Gastroesophageal sphincter (tissue), 4 donors: ENCODE measurements at places on chromosomes 4 and X.
A peak's percentile ranks its signal among the peaks of the same experiment; 100 is the strongest.

DNA sequence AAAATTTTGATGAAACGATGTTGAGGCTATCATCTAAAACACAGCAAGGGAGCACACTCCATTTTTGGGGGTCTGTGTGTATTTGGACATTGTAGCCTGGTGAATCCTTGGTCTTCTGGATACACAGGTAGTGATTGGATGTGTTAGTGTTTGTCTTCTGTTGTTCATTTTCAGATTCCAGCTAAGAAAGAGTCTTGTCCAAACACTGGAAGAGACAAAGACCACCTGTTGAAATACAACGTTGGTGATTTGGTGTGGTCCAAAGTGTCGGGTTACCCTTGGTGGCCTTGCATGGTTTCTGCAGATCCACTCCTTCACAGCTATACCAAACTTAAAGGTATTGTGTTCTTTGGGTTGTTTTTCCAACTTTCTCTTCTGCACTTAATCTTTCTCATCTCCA is 32.8 kb downstream of the NSD2 start:
- ATAC-seq: no peak

DNA sequence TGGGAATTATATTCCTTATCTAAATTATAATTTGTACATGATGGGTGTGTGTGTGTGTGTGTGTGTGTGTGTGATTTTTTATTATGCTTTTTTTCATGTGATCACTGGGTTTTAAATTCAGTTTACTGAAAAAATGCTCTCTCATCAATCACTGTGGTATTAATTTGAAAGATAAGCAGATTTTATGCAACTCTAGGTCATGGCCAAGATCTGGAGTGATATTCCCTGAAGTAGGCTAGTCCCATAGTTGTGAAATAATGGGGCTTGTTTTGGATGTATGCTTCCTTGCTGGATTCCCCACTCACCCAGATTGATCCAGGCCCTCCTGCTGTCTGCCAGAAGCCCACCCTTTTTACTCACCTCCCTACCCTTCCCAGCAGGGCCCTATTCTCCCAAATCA is 22.0 kb upstream of the PGRMC2 start:
- peak; percentile 54 for ATAC-seq

DNA sequence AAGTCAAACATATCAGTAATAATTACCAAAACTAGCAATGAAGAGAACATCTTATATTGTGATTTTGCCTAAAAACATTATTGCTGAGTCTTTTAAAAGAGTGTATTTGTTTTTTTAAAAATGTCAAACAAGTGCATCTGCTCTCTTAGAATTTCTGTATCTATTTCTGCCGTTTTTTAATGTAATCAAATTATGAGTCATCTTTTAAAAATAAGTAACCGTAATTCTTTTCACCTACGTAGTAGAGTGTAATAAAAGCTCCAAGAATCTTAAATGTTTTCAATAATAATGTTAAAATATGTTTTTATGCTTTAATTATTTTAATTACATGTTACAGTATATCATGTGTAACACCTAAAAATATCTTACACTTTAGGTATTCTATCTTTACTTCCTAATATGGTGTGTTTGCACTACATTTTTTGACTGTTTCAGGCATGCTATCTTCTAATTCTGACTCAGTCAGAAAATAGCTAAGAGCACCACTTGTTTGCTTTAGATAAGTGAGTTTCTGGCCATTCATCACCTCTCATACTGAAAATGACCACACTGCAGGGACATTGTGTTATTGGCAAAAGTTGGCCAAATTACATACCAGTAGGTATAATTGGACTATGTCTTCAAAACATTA is 368.5 kb downstream of the PCDH7 start:
- ATAC-seq: no peak

GRCh38 chrX:9132036-9132638 is 98.2 kb upstream of the FAM9B start:
- no peak for ATAC-seq

- ATAC-seq: no peak
These were observed 15.6 kb upstream of the BBS12 start for GRCh38 chr4:122716825-122717448.

DNA sequence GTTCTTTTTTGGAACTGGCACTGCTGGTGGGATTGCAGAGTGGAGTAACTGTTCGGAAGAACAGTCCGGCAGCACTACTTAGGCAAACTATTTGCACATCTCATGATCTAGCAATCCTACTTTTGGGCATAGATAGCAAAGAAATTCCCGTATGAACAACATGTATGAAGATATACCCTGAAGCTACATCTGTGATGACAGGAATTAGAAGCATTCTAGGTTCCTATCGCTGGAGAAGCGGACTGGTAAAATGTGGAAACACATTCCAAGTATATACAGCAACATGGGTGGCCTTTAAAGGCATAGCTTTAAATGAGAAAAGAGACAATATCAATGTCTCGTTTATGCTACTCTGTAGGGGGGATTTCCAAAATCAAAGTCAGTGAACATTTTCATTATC is 3.1 kb downstream of the DCAF16 start:
- ATAC-seq: no peak

GRCh38 chrX:2500091-2500802 is 529 bp downstream of the DHRSX start:
- peak; percentile 49 for ATAC-seq

DNA sequence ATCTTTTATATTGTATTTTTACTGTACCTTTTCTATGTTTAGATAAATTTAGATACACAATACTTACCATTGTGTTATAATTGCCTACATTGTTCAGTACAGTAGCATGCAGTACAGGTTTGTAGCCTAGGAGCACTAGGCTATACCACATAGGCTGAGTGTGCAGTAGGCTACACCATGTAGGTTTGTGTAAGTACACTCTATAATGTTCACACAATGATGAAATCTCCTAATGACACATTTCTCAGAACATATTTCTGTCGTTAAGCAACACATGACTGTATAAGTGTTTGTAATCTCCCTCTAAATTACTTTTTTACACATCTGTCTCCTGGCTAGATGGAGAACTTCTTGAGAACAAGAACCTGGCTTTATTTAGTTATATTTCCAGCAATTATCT is 40.3 kb downstream of the UCHL1 start:
- no peak for ATAC-seq

GRCh38 chrX:113300580-113300979 is 459.9 kb upstream of the AMOT start:
- ATAC-seq: no peak

- no peak for ATAC-seq
These were observed 37.7 kb downstream of the ERVMER34-1 start for GRCh38 chr4:52713456-52713937.

- no peak for ATAC-seq
These were observed 6.6 kb upstream of the CPLX1 start for GRCh38 chr4:832536-832935.

GRCh38 chrX:46571423-46572339 is 1.9 kb upstream of the CHST7 start:
- no peak for ATAC-seq

DNA sequence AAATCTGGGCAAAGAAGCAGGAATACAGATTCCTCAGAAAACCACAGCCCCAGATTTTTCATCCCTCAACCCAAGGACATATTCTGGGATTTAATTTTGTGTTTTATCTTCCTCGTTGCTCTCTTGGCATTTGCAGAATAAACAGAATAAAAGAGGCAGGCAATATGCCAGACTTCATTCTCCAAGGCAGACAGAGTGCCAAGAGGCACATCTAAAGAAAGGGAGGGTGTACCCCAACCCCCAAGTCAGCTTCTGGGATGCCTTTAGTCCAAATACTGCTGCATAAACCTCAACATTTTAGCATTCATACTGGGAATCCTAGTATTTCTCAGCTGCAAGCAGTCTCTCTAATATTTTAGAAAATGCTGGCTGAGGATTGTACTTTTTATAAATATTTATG is 629.2 kb downstream of the KLHL13 start:
- ATAC-seq: no peak

DNA sequence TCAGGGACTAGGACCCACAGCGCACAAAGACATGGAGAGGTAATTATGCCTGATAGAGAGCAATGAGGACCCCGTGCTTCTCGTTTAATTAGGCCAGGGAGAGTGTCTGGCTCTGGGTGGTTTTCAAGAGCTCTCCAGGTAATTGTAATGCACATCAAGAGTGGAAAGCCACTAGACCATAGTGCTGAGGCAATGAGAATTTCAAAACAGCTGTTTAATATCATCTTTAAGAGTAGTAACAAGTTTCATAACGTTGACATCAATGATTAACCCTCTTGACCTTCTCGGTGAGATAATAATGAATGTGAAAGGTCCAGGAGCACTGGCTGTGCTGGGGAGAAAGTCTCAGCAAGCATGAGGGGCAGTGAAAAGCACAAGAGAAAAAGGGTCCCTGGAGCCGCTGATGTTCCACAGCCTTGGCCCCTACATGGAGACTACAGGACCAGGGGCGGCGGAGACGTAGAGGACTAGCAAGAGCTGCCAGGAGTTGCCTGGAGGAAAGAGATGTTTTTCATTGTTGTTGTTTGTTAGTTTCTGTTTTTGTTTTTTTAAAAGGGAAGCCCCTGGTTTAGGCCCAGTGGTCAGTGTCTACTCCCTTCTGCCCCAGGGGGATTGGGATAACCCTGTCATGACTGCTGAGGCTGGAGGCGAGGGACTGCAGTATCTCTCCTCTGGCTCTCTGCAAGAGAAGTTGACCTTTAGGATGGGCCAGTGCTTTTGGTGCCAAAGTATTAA is 14.8 kb upstream of the CXCR3 start:
- ATAC-seq: no peak

GRCh38 chr4:115883847-115884246 is 770.4 kb upstream of the NDST4 start:
- no peak for ATAC-seq

- peak; percentile 81 for ATAC-seq
These were observed at the start of gene PRDM5 for GRCh38 chr4:120922381-120923206. TSS of gene PRDM5 (minus strand) at chr4:120922726. CDS start at chr4:120922608, 118 bp downstream.

GRCh38 chr4:3292571-3293400 is at the start of gene RGS12:
TSS of gene RGS12 (plus strand) at chr4:3293021. CDS start at chr4:3316171, 23,150 bp downstream.
- ATAC-seq: peak; percentile 96

- ATAC-seq: no peak
These were observed 90.7 kb upstream of the PCDH18 start for GRCh38 chr4:137623013-137623412.
